Fibroblast of pulmonary artery (primary cell): ENCODE measurements at places on chromosomes 6 and 20.

DNA sequence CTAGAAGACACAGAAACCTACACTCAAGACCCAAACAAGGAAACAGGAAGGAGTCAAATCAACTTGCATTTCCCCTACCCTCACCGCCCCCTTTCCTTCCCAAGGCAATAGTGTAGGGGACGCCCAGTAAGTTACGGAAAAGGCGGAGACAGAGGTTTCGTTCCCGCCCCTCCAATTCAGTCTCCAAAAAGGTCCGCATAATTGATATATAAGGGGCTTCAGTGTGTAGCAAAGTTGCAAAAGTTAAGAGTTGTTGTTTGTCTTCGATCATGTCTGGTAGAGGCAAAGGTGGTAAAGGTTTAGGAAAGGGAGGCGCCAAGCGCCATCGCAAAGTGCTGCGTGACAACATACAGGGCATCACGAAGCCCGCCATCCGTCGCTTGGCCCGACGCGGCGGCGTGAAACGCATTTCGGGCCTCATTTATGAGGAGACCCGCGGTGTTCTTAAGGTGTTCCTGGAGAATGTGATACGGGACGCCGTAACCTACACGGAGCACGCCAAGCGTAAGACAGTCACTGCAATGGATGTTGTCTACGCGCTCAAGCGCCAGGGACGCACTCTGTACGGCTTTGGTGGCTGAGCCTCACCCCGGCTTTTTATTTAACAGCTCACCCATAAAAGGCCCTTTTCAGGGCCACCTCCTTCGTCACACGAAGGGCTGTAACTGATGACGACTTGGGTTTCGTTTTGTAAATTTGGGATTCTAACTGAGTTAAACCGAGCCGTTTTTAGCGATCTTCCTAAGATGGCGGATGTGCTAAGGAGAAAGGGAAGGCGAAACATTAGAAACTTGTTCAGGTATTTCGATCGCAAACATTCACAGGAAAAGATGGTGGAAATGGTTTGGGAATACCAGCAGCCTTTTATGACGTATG, 124.6 kb upstream of the BTN3A2 start:
- DNase-seq = peak; percentile 96

GRCh38 chr6:28651161-28651560, 125.5 kb downstream of the GPX5 start:
- DNase-seq = no peak

DNA sequence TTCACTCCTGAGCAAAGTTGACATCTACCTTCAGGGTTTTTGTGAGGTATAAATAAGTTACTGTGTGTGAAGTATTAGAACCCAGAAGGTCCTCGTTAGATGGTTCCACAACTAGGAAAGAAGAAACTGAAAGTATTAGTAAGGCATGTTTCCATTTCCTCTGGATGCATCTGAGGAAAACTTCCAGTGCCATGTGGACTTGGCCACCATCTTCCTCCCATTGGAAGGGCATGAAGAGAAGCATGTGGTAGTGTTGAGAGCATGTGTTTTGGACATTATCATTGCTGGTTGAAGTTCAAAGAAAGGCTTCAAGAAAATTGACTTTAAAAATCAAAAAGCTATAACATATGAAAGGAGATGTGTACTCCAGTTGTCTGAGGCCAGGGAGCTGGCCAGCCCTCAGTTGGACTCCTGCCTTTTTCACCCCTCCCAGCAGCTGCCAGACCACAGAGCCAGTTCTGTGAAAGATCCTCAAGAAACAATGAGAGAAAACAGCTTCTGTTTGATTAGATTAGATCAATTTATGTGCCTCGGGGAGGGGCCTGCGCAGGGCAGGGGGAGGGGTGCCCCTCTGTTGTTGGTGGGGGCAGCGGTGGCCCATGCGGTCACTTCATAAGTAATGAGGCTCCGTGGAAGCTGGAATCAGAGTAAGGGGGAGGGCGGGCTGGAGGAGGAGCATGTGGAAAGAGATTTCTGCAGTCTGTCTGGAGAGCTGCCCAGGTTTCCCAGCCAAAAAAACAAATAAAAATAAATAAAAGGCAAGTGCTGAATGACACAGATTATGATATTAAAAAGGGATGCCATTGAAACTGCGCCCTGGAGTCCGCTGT, 154.0 kb downstream of the JARID2 start:
- peak; percentile 89 for DNase-seq

GRCh38 chr20:4147319-4147718, 132.0 kb upstream of the RNF24 start:
- no peak for DNase-seq

DNA sequence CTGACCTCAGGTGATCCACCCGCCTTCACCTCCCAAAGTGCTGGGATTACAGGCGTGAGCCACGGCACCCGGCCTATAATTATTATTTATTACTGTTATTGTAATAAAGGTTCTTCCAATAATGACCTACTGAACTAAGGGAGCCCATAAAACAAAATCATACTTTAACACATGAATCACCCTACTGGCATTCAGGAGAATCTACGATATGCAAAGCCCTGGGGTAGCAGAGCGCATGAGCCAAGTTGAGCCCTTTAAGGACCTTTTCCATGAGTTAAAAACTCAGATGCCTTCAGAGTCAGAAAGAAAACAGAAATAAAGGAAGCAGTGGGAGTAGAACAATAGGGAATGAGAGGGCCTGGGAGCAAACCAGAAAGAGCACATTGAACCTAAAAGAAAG, 41.5 kb downstream of the SNRPB start:
- DNase-seq = no peak

DNA sequence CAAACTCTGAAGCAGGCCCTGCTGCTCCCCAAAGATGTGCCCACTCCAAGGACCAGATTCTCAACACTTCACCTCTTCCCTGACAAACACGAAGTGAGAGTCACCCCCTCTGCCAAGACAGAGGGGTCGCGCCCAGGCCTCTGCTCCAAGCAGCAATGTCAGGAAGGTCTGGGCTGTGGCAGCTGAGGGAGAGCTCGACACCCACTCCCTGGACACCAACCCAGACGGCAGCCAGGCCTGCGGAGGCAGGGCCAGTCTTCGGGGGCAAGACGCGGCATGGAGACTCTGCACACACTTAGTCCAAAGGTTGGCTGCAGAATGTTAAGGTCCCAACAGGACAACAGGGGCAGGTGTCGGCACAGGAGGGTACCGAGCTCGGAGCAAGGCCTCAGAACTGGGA, 144.2 kb downstream of the DLL1 start:
- no peak for DNase-seq

GRCh38 chr6:166417285-166417691, 34.5 kb upstream of the MPC1 start:
- DNase-seq = no peak

DNA sequence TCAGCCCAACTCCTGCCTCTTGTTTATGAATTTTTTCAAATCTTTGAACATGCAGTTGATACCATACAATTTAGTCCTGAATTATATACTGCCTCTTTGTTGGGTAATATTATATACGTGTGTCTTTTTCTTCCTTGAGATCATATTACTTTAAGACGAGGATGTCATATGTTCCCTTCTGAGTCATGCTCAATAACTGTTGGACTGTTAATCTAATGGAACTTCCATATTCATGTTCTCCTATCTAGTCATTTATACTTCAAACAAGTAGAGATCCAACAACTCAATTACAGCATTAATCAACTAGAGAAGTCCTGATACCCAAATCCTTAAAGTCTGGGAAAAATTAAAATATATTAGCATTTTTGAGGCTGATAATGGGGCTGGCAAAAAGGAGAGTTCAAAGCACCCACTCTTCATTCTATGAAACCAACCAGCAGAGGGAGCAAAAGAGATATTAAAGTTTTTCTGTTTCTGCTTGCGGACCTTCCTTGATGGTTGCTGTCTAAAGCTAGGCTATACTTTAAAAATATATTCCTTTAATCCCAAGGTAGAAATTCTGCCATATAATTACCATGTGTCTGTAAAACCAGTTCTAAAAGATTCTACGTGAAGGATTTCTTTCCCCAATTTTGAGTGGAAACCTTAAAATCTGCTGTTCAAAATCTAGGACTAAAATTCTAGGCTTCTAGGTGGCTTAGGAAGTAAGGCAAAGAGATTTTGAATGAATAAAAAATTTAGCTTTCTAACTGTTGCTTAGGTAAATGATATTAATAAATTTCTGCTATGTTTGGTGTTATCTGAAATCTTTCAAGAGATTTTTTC, 498.9 kb downstream of the BCKDHB start:
- DNase-seq = peak; percentile 63

GRCh38 chr20:51711426-51711825, 56.8 kb downstream of the ATP9A start:
- DNase-seq = no peak

DNA sequence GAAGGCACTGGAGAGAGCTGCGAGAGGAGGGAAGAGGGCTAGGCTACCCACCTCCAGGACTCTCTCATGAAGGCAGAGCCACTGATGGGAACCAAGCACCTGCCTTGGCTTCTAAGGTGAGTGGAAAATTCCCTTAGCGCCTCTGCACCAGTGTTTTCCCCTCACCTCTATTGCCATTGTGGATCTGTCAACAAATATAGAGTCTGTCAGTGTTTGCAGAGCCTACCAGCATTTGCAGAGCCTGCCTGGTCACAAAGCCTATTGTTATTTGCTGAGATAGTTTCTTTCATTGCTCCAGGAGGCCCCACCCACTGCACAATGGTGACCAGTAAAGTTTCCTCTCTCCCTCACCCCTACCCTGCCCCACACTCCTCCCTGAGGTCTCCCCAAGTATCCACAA, 141.9 kb downstream of the MRPL14 start:
- DNase-seq = no peak

GRCh38 chr20:10982692-10983091, 308.9 kb upstream of the JAG1 start:
- peak; percentile 94 for DNase-seq

DNA sequence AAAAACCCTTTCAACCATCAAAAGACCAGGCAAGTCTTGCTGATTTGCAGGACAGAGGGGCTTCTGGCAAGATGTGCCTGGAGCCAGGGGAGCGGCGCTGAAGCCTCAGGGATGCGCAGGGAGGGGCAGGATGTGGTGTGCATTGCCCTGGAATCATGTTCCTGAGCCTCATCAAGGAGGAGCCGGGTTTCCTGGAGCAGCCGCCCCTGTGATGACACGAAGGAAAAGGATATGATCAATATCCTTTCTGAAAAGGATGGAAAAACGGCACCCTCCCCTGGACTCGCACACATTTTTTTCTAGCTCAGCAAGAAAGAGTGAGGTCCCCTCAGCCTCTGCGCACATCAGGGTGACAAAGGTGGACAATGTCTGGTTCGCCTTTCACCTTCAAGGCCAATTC, 173.1 kb upstream of the SSTR4 start:
- DNase-seq = peak; percentile 15

- no peak for DNase-seq
Measured at GRCh38 chr6:44086931-44087574, 40.2 kb downstream of the MRPL14 start.

DNA sequence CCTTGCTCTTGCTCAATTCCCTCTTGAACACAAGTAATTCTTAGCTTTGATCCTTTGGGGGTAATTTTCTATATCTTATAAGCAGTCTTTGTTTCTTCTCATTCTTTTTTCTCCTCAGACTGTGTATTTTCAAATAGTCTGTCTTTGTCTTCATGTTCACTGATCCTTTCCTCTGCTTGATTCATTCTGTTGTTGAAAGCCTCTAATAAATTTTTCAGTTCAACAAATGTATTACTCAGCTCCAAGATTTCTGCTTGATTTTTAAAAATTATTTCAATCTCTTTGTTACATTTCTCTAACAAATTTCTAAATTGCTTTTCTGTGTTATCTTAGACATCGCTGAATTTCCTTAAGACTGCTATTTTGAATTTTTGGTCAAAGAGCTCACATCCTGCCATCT, 11.5 kb downstream of the RSPH3 start:
- DNase-seq = no peak

DNA sequence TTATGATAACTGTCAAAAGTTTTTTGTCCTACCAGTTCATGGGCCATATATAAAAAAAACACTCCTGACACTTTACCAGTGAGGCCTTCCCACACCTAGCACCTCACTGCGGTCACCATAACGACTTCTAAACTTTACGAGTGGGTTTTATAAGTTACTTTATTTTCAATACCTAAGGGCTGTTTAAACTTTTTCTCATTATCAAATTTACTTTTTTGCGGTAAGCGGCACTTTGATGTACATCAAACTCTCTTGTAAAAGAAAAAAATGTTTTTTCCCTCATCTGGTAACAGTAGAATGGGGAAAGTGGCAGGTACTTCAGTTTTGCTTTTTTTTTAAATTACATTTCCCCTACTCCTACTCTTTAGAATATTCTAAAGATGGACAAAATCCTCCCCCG, 36.2 kb downstream of the FYN start:
- no peak for DNase-seq

DNA sequence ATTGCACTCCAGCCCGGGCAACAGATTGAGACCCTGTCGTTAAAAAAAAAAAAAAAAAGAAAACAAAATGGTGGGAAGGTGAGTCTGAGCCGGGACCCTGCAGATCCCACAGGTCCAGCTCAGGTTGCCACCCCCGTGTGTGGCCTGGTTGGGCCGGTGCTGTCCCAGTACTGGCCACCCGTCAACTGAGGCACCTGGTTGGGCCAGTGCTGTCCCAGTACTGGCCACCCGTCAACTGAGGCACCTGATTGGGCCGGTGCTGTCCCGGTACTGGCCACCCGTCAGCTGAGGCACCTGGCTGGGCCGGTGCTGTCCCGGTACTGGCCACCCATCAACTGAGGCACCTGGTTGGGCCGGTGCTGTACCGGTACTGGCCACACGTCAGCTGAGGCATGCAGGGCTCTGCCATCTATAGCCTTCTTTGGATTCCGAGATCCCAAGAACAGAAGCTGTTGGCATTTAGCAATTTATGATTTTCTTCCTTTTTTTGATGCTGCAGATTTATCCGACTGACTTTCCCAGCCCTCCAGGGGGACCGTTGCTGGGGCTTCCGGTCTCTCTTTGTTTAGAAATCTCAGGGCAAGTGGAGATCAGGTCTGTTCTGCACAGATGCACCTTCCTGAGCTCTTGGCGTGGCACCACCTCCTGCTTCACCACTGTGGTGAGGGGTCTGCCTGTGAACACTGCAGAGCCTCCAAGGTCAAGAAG, 113.8 kb downstream of the SYCP2 start:
- no peak for DNase-seq

- peak; percentile 86 for DNase-seq
Measured at GRCh38 chr6:88982720-88983119, 19.3 kb upstream of the RNGTT start.

GRCh38 chr6:3919130-3919628, 70.0 kb downstream of the FAM50B start:
- DNase-seq = peak; percentile 71

- no peak for DNase-seq
Measured at GRCh38 chr6:75124085-75124484, 81.8 kb downstream of the COL12A1 start.

- DNase-seq = no peak
Measured at GRCh38 chr6:138726066-138726756, 47.4 kb upstream of the CCDC28A start.
